B cell (primary cell): ENCODE measurements at places on chromosomes 13 and 19. TPM values are rescaled to one million over a fixed set of nuclear protein-coding genes. Genes with fewer than 3 reads are reported as not detected.

The C13orf42 gene
- not detected in 2 replicates for total RNA-seq

The TMPRSS9 gene
- 0.15 TPM in 1 of 2 replicates, not detected in the other for total RNA-seq

The CABP5 gene
- total RNA-seq: not detected in 2 replicates

The CRB3 gene
- 3.1 and 3.6 TPM in 2 replicates for total RNA-seq

The CDC42EP5 gene
- total RNA-seq: not detected in 2 replicates

The SIGLEC8 gene
- not detected in 2 replicates for total RNA-seq

The DAND5 gene
- total RNA-seq: not detected in 2 replicates

The IRS2 gene
- 26.9 and 27.7 TPM in 2 replicates for total RNA-seq

The ZNF829 gene
- 8.4 and 9.6 TPM in 2 replicates for total RNA-seq

The PIN1 gene
- 58.5 and 58.9 TPM in 2 replicates for total RNA-seq

The TBXA2R gene
- 3.9 and 6.1 TPM in 2 replicates for total RNA-seq

The FPR1 gene
- 0.17 TPM in 1 of 2 replicates, not detected in the other for total RNA-seq

The SOX1 gene
- not detected in 2 replicates for total RNA-seq

The CPB2 gene
- total RNA-seq: not detected in 2 replicates

The CCDC97 gene
- 68.3 and 78.3 TPM in 2 replicates for total RNA-seq

The AP1M2 gene
- not detected in 2 replicates for total RNA-seq

The KLF16 gene
- 29.7 and 35.8 TPM in 2 replicates for total RNA-seq

The FGF22 gene
- 2.9 and 3.4 TPM in 2 replicates for total RNA-seq

The TTC9B gene
- not detected in 2 replicates for total RNA-seq

The PLVAP gene
- total RNA-seq: not detected in 2 replicates

The SIGLEC10 gene
- 49.1 and 49.4 TPM in 2 replicates for total RNA-seq

The ATP8B3 gene
- 3.7 and 5.1 TPM in 2 replicates for total RNA-seq

The SOHLH2 gene
- not detected in 2 replicates for total RNA-seq

The FOSB gene
- total RNA-seq: 39.6 and 40.9 TPM in 2 replicates

The PRR22 gene
- total RNA-seq: 5.4 and 5.6 TPM in 2 replicates

The UHRF1 gene
- 0.29 and 0.32 TPM in 2 replicates for total RNA-seq

The OBI1 gene
- total RNA-seq: 14.8 and 15.4 TPM in 2 replicates

The PRRG2 gene
- 3.0 and 4.4 TPM in 2 replicates for total RNA-seq

The BABAM1 gene
- total RNA-seq: 126 and 129 TPM in 2 replicates

The RAB20 gene
- total RNA-seq: 4.6 and 5.1 TPM in 2 replicates

The PTH2 gene
- total RNA-seq: not detected in 2 replicates

The ATXN8OS gene
- not detected in 2 replicates for total RNA-seq

The KLK4 gene
- total RNA-seq: 0.52 and 1.00 TPM in 2 replicates

The MUC16 gene
- total RNA-seq: 1.0 and 1.1 TPM in 2 replicates

The SPRY2 gene
- 0.44 and 0.96 TPM in 2 replicates for total RNA-seq

The ZNF835 gene
- 7.0 and 10.1 TPM in 2 replicates for total RNA-seq

The RINL gene
- 66.2 and 67.0 TPM in 2 replicates for total RNA-seq

The ITGBL1 gene
- not detected in 2 replicates for total RNA-seq

The KIR2DL3 gene
- total RNA-seq: not detected in 2 replicates

The UPF3A gene
- 106 and 109 TPM in 2 replicates for total RNA-seq

The IL4I1 gene
- total RNA-seq: 3.1 and 3.9 TPM in 2 replicates

The SHD gene
- total RNA-seq: 0.17 TPM in 1 of 2 replicates, not detected in the other

The KLK8 gene
- not detected in 2 replicates for total RNA-seq

The CTXN1 gene
- not detected in 2 replicates for total RNA-seq

The GNA15 gene
- total RNA-seq: 0.37 TPM in 1 of 2 replicates, not detected in the other

The PPFIA3 gene
- 0.80 and 3.4 TPM in 2 replicates for total RNA-seq

The MYADM gene
- total RNA-seq: 18.5 and 18.9 TPM in 2 replicates

The SLITRK6 gene
- not detected in 2 replicates for total RNA-seq

The SMIM17 gene
- not detected in 2 replicates for total RNA-seq

The FFAR3 gene
- total RNA-seq: not detected in 2 replicates

The CYP2A6 gene
- not detected in 2 replicates for total RNA-seq

The LILRB5 gene
- 0.05 and 0.17 TPM in 2 replicates for total RNA-seq

The ZNF155 gene
- 8.4 and 8.9 TPM in 2 replicates for total RNA-seq

The TNNT1 gene
- total RNA-seq: not detected in 2 replicates

The SULT2B1 gene
- total RNA-seq: not detected in 2 replicates

The TMEM238 gene
- total RNA-seq: 4.3 and 4.7 TPM in 2 replicates

The ZNF723 gene
- not detected in 2 replicates for total RNA-seq

The TPTE2 gene
- total RNA-seq: not detected in 2 replicates

The PSPC1 gene
- 121 and 127 TPM in 2 replicates for total RNA-seq
